ENCODE measurements at places on chromosomes 3 and 15.

- peak; percentile 44 for DNase-seq
Measured at GRCh38 chr3:108404368-108404767, 106.0 kb downstream of the MYH15 start.

DNA sequence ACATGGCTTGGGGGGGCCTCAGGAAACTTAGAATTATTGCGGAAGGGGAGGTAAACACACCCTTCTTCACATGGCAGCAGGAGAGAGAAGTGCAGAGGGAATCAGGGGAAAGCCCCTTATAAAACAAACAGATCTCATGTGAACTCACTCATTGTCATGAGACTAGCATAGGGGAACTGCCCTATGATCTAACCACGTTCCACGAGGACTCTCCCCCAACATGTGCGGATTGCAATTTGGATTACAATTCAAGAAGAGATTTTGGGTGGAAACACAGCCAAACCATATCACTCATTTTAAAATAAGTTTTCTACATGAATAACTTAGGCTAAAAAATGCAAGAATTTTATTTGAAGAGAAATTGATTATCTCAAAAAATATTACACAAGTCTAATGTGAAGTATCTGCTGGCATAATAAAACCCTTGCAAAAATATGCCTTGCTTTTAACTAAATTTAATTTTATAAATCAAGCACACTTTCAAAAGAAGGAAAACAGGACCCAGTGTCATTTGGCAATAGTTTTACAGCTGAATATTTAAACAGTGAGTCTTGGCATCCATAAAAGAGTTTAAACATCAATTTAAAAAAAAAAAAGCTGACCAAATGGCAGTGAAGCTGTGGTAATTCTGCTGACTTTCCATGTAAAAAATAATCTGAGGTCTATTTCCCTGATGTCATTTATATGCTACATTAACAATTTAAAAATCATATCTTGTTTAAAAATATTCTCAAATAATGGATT lies 1057.2 kb downstream of the NAALADL2 start:
- no peak for DNase-seq

GRCh38 chr15:33425142-33425541 lies 114.4 kb downstream of the RYR3 start:
- DNase-seq = peak; percentile 9

DNA sequence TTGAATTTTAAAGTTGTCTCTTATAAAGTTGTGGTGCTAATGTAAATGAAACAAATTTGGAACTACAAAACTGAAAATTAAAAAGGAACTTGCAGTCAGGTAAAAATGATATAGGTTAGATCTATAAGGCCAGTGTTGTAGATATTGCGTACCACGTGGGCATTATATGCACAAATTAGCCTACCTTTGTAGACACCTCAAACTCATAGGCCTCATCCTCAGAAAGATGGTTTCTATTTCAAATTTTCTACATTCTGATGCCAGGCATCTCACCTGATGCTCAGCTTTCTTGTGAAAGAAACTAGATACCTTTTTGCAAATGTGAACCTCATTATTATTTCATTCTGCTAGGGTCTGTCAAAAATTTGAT lies 25.6 kb downstream of the TMEM207 start:
- no peak for DNase-seq

DNA sequence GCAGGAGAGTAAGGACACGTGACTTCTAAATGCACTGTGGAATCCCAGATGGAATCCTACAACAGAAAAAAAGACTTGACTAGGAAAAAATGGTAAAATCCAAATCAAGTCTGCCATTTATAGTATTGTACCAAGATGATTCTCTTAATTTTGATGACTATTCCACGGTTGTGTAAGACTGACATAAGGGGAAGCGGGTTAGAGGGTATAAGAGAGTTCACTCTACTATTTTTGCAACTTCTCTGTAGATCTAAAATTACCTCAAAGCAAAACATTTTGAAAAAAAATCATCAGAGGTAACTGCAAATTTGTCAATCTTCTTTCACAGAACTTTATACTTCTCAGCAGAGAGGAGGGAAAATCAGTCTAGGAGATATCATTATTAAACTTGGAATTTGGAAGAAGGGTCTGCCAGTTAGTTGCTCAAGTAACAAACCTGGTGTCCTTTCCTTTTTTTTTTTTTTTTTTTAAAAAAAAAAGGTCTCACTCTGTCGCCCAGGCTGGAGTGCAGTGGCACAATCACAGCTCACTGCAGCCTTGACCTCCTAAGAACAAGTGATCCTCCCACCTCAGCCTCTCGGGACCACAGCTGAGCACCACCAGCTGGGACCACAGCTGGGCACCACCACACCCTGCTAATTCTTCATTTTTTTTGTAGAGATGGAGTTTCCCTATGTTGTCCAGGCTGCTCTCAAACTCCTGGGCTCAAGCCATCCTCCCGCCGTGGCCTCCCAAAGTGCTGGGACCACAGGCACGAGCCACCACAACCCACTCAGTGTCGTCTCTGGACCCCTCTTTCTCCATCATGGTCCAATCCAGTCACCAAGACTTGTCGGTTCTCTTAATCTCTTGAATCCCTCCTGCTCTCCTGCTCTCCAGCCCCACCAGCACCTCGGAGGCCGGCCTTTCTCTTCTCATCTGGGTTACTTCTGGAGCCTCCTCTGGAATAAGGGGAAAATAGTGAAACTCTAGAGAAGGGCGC lies 14.9 kb upstream of the HES1 start:
- no peak for DNase-seq

DNA sequence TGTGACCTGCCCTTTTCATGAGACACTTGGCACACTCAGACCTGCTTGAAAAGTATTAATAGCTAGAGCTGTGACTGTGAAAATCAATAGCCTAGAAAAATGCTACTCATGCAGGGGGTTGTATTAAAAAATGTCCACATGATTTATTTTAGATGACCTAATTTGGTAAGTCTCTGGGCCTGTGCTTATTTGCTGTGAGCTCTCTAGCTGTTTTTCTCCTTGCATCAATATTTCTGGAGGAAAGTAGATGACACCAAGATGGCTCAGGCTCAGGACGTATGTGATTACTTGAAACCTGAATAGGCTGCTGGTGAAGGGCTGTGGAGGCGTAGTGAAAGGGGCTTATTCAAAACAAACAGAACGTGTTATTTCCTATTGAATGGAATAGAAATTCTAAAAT lies 29.5 kb downstream of the KCNAB1 start:
- DNase-seq = peak; percentile 9

- no peak for DNase-seq
Measured at GRCh38 chr3:61724801-61725200, 163.4 kb downstream of the PTPRG start.

DNA sequence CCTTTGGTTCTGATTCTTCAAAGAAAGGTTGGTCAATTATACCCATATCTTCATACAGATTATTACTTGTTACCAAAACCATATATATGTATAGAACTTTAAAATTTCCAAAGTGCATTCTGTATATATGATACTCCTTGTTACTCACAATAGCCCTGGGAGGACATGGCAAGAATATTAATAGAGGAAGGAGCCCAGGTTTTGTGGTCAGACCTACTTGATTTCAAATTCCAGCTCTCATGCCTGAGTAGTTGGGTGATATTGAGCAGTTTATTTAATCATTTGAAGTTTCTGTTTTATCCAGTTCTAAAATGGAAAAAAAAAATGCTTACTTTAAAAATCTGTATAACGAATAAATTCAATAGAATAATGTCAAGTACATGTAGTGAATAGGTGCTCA lies 2.5 kb downstream of the IL1RAP start:
- DNase-seq = no peak

DNA sequence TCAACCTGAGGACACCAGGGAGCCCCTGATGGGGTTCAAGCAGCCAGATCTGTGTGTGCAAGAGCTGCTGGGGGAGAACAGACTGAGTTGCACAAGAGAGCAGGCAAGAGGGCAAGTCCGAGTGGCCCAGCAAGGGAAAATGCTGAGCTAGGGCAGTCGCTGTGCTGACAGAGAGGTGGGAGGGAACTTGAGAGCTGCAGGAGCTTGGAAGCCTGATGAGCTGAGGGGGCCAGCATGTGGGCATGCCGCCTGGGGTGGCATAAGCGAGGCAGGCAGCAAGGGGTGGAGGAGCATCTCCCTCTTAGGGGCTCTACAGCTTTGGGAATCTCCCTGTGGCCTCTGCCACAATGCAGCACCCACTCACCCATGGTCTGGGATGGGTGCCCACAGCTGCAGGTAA lies 4.7 kb upstream of the CORO2B start:
- DNase-seq = no peak

- DNase-seq = no peak
Measured at GRCh38 chr15:54322341-54322740, 344.1 kb downstream of the UNC13C start.

DNA sequence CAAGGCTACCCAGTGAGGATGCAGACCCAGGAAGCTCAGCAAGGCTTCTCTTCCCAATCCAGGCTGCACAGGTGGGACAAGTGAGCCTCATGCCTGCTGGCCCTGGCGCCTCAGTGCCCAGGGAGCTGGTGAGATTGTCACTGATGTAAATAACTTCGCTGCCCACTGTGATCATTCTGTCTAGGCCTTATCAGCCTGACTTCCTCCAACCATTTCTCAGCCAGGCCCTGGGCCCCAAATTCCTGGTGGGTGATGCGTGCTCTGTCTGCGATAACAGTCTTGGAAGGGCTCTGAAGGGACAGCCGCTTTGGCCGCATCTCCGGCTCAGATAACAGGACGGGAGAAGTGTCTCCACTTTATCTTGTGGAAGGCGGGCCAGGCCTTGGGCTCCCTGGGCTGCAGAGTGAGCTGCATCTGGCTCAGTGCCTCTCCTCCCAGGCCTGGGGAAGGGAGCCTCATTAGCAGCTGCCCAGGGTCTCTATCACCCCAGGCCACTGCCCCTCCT lies 2.2 kb upstream of the FBLN2 start:
- peak; percentile 63 for DNase-seq

- peak; percentile 96 for DNase-seq
Measured at GRCh38 chr15:89068325-89068784, 19.9 kb upstream of the ABHD2 start.

- no peak for DNase-seq
Measured at GRCh38 chr15:42141795-42142667, 14.4 kb downstream of the PLA2G4F start.

GRCh38 chr15:46111730-46112129 lies 476.9 kb downstream of the SQOR start:
- DNase-seq = no peak

GRCh38 chr3:40741729-40742128 lies 217.0 kb downstream of the ZNF621 start:
- no peak for DNase-seq

DNA sequence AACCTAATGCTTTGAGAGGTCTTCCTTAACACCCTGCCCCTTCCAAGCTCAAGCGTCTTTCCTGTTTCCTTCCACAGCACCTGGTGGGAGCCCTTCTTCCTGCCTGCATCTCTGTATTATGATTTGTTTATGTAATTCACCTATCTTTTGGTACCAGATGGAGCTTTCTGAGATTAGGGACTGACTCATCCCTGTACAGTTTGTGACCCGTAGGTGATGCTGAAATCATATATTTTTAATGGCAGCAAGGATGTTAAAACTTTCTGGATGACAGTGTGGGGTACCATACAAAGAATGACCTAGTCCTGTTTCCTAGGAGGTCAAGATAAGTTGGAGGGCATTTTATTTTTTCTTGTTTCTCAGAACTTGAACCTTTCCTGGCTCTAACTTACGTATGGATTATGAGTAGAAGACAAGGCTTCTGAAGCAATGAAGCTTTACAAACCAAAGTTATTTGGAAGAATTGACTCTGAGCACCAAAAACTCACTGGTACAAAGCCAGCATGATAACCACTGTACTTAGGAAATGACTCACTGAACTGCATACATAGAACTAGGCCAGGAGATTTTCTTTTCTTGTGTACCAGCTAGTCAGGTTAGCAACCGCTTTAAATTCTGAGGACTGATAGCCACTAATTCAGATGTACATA lies 46.6 kb downstream of the HHLA2 start:
- peak; percentile 28 for DNase-seq

- peak; percentile 32 for DNase-seq
Measured at GRCh38 chr3:96863129-96863740, 48.8 kb downstream of the EPHA6 start.

- peak; percentile 45 for DNase-seq
Measured at GRCh38 chr3:172312001-172312400, 136.3 kb downstream of the GHSR start.

- DNase-seq = no peak
Measured at GRCh38 chr3:119588112-119588511, 8.8 kb downstream of the ADPRH start.

DNA sequence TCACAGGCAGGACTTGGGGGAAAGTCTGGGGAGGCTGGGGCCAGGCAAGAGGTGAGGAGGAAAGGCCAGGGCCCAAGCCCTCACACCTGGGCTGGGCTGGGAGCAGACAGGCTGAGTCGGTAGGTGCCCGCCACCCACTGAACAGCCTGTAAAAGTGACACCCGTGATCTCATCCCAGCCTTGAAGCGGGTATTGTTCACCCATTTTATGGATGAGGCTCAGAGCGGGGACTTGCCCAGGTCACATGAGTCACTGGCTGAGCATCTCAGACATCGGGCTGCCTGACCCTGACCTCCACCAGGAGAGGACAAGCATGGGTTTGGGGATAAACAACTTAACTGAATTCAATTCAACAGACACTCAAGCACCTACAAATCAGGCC lies 52.0 kb upstream of the CTSH start:
- DNase-seq = no peak

DNA sequence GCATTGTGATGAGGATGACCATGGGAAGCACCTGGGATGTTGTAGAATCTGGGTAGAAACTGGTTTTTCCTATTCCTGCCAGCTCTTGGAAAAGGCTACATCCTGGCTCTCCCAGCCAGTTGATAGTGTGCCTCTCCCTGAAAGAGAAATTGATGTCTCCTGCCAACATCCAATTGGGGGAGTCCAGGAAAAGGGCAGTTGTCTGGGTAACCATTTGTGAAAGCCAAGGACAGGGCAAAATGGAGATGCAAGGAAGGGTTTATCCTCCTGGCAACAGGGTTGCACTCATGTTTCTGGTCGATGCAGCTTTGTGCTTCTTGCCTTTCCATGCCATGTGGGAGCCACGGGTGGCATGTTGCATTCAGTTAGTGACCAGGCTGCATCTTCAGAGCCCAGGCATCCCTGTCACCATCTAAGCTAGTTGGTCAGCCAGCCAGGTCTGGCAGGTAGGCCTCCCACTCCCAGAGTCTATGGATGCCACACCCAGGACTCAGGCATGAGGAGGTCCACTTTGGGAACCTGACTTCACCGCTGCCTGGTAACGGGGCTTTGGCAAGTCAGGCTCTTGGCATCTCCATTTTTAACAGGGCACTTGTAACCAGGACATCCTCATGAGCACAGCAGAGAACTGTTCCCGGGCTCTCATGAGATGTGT lies 153.5 kb downstream of the DNAJB8 start:
- DNase-seq = no peak
